ENCODE measurements at places on chromosomes 11 and 22.

DNA sequence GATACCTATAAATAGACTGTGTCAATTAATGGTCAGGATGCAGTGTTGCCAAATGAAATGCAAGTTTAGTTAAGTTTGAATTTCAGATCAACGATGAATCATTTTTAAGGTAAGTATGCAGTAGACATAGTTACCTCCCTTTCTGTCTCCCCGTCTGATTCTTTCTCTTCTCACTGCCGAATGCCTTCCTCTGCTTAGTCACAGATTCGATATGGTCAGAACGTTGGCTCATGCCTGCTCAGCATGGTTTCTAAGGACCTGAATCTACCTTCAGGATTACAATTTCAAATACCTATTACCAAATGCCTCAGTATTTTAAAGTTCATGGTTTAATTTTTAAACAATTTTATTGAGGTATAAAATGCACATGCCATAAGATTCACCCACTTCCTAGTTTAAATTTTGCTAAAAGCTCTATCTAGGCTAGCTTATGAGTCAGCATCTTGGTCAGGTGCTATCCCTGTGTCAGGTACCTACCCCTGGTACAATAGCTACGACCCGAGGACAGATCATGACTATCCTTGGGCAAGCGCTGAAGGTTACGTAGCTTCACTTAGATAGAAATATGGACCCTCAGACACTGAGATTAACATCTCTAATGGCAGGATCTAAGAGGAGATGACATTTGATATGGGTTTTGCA, 78.2 kb upstream of the SPON1 start:
- no peak for DNase-seq

GRCh38 chr11:79059141-79059540, 381.7 kb downstream of the TENM4 start:
- no peak for DNase-seq

- DNase-seq: no peak
Measured at GRCh38 chr11:67010296-67010905, 12.5 kb upstream of the SYT12 start.

DNA sequence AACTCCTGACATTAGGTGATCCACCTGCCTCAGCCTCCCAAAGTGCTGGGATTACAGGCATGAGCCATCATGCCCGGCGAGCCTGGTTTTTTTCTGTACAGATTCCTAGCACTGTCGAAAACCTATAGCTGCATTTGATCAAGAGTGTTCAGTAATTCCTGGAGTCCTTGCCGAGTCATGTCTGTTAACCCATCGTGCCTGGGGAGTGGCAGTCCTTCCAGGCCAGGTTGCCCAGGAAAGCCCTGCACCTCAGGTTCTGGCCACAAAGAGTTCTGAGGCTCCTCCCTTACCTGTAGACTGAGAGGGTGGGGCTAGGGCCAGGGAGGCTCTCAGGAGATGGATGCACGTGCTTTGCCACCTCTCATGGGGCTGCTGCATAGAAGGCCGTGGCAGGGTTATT, 17.0 kb downstream of the YDJC start:
- no peak for DNase-seq

GRCh38 chr11:44016546-44017442, 31.0 kb upstream of the ACCSL start:
- DNase-seq: no peak

- DNase-seq: no peak
Measured at GRCh38 chr11:123718063-123718462, 23.4 kb downstream of the ZNF202 start.

DNA sequence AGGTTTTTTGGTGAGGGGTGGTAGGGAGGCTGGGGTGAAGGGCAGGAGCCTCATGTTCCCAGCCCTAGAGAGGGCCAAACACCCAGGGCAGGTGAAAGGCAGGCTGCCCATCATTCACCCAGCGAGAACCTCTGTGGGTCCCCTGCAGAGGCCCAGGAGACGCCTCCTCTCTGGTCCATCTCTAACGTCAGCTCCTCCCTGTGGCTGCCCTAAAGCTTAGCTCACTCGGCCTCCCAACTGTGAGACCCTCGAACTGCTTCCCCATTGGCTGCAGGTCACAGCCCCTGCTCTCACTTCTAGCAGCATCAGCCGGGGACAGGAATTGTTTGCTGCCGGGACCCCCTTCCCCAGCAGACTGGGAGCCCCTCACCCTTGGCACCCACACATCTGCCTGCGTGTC, 615 bp upstream of the NFAM1 start:
- no peak for DNase-seq

DNA sequence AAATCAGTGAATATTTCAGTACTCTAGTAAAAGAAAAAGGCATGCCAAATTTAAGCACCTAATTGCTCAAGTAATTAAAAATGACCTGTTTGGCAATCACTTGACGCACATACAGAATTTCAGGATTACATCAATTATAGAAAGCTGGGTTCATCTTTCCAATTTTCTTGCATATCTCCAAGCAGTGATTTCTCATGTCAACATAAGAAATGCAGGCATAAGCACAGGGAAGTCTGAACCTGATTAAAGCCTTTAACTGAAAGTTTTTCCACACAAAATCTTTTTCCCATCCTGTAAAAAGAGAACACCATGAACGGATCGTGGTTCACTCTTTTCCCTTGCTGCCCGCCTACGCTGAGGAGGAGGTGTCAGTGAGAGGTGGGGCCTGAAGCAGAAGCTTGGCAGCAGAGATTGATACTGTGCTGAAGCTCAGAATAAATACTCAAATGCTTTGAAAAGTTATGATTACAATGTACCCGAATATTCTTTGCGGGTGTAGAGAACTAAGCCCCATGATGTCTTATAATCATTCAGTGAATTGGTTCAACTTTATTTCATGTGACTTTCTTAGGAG, 704.1 kb upstream of the CCDC90B start:
- no peak for DNase-seq

- no peak for DNase-seq
Measured at GRCh38 chr22:39482768-39483167, 19.3 kb upstream of the MIEF1 start.

- DNase-seq: no peak
Measured at GRCh38 chr11:118042141-118042540, 34.7 kb upstream of the TMPRSS4 start.

DNA sequence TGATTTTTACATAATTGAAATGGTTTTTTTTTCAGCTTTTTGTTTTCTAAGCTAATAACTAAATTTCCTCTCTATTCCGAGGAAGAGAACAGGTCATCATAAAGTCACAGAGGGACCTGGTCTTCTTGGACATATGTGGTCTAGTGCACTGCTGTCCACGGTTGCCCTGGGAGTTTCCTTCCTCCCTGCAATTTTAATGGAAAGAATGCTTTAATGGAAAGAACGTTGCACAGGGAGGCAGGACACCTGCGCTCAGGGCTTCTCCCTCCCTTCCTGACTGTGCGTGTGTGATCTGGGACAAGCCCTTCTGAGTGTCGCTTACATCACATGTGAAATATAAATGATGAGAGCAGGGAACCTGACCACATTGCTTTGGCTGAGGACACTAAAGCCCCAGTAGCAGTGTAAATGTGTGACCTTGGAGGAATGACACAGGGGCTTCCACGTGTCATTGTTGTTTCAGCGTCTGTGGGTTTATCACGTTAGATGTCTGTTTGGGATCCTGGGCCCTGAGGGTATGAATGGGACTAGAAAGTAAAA, 93.2 kb downstream of the AMOTL1 start:
- no peak for DNase-seq

- no peak for DNase-seq
Measured at GRCh38 chr11:126809514-126810289, 190.9 kb downstream of the KIRREL3 start.

DNA sequence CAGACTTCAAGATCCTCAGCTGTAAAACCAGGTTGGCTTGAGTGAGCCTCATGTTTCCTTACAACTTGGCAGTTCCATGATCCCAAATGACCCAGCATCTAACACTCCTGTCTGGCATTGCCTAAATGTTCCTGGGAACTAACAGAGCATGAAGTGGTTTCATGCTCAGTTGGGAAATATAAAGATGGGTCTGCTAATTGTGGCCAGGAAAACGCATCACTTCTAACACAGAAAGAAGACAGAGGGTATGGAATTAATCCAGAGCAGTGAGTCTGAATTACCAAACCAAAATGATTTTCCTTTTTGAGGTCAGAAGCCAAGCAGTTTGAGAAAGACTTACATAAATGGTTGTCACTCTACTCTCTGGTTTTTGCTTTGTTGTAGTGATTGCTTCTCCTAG, 60.5 kb upstream of the MMP13 start:
- no peak for DNase-seq

DNA sequence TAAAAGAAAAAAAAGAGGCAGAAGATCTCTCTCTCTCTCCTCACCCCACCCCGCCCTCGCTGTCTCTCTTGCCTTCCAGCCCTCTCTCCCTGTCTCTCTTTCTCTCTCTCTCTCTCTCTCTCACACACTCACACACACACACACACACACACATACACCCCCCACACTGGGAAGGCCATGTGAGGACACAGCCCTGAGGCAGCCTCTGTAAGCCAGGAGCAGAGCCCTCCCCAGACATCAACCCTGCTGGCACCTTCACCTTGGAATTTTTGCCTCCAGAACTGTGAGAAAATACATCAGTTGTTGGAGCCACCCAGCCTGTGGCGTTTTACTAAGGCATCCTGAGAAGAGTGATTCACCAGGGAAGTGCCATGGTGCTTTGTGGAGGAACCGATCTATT, 14.7 kb downstream of the APOL3 start:
- no peak for DNase-seq
